ENCODE measurements at places on chromosomes 16 and 17.

DNA sequence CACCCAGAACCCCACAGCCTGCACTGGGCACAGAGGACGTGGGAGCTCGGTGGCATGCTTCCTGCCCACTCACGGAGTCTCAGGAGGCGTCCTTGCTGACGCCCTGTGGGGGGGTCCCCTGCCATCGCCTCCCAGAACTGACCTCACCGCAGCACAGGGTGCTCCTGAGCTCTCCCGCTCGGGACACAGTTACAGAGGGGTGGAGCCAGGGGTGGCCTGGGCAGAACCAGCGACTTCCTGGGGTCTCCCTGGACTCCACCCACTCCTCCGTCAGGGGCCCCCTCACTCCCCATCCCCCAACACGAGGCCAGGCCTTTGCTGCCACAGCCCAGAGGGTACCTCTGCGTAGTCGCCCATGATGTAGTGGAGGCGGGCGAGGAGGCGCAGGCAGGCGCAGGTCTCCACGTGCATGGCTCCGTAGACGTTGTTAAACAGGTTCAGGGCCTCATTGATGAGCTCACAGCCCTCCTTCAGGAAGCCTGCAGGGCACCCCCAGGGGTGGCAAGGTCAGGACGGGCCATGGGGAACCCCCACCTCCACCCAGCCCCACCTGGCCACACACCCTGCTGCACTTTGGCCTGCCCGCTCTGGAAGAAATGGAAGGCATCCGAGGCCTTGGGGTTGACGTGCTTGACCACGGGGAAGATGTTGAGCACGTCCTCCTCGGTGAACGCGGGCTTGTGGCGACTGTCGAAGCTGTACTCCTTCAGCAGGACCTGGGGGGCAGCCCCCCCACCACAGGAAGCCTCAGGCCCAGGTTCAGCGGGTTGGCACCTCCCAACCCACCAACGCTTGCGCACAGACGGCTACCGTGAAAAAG lies 17.8 kb downstream of the CLUH start:
- no peak for DNase-seq

- no peak for DNase-seq
Observed at GRCh38 chr17:39735882-39736281, 1.9 kb upstream of the GRB7 start.

DNA sequence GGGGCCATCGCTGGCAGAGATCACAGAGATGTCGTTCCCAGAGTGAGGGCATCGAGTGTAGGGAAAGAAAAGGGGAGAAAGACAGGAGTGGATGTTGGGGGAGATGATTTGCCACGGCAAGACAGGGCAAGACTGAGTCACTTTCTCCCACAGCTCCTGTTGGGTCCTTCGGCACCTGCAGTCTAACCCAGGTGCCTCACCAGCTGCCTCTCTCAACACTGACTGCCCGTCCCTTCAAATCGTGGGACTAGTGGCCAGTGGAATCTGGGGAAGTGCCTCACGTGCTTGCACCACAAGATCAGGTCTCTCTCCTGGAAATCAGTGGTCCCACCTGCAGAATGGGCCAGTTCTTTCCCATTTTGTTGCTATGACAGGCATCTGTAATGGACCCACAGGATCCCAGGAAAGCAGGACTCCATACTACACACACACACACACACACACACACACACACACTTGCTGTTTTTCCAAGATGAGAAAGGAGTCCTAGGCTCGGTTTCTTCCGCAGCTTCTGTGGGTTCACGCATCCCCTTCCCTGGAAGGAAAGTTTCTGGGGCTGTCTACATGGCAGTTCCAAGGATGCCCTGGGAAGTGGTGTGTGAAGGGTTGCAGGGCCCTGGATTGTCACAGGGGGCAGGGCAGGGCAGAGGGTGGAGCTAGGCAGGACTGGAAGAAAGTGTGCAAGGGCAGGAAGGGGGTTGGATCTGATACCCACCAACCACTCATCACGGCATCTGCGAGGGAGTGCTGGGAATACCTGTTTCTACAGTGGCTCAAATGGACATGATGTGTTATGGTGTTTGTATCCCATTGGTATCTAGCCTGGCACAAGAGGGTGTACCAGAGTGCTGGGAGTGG lies 10.2 kb upstream of the CBX8 start:
- DNase-seq = no peak

DNA sequence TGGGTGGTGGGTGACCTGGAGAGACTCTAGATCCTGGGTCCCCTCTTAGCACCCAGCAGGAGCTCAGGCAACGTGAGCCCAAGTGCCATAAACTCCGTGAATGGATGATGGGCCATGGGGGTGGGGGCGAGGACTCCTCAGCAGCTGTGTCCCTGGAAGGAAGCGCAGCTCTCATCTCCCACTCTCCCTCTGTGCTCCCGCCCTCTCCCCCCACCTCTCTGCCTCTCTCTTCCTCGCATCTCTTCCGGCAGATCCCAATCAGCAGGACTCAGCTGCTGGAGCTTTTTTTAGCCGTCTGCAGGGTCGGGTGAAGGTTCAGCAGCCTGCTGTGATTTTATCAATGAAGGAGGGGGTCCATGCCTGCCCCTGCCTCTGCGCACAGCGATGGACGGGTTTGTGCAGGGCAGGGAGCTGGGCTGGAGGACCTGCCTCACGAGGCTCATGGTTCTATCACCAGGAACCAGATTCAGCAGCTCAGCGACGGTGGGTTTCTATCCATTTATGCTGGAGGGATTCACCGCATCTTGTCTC lies 8.3 kb downstream of the CCR7 start:
- no peak for DNase-seq

DNA sequence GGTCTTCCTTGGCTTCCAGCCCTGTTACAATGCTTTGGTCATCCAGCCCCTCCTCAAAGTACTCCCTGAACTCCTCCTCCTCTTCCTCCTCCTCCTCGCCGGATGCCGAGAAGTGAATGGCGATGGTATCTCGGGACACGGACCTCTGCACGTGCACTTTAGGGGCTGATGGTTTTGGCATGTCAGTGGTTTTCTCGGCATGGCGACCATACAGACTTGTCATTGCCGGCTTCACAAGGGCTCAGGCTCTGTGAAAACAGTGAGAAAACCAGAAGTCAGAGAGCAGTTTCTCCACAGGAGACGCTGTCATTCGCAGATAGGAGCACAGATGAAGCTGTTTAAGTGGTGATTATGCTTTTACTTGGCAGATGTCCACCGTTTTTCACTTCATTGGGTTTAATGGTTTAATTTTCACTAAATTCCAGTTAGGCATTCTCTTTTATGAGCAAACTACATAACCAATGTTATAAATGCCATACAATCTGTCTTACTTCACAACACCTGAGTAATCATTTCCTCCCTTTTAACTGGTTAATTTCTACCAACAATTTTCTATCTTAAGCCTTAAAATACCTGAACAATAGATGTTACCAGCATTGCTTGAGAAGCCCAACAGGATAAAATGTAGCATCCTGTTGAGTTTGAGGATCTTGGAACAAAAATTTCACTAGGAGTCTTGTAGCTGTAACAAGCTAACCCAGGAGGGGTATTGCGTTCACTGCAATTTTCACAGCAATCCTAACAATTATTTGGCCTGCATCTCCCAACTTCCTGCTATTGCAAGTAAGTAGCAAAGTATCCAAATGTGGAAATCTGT lies 48.9 kb downstream of the TEX2 start:
- no peak for DNase-seq

GRCh38 chr17:48528936-48529682 lies 1.7 kb downstream of the HOXB1 start:
- no peak for DNase-seq

DNA sequence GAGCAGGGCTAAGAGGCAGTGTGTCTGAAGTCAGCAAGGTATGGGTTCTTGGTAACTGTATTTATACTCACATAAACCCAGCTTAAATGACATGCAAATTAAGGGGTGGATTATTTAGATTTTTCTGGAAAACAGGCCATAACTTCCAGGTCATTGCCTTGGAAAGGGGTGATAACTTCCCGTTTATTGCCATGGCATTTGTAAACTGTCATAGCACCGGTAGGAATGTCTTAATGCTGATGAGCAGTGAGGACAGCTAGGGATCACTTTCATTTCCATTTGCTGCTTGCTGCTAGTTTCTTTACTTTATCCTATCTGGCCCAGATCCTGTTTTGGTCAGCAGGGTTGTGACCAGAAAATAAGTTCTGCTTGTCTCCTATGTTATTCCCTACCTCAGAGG lies 1336.7 kb downstream of the CDH11 start:
- no peak for DNase-seq

DNA sequence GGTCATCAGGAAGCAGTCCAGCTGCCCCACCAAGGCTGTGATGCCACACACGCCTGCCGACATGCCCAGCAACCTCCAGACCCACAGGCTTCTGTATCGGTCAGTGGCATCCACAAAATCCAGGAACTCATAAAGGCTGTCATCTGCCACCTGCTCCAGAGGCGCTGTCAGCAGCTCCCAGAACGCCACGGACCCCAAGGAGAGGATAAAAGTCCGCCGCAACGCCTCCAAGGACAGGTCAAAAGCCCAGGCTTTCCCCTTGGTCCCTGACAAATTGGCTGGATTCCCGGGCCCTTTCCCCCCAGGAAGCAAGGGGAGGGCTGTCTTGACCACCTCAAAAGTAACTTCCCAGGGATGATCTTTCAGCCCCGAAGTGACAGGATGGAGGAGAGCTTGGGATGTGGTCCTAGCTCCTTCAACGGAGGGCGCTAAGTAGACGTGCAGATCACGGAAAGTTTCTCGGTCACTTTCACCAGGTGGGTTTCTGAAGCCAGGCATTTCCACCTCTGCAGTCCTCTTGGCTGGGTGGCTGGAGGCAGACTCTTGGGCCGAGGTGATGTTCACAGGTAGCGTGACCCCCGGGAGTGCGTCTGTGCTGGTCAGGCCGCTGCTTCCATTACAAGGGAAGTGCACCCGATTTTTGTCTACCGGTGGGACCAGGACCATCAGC lies 854 bp downstream of the MFSD6L start:
- DNase-seq = no peak

- peak; percentile 95 for DNase-seq
Observed at GRCh38 chr17:56833809-56834379, at the start of the genes C17orf67 and DGKE. Gene C17orf67, minus strand, starts transcription at chr17:56833920. Its CDS starts 18,110 bp downstream, at chr17:56815810. Gene DGKE, plus strand, starts transcription at chr17:56834151. Its CDS starts 645 bp downstream, at chr17:56834796.
